Breast epithelium (tissue), 4 donors: ENCODE measurements at places on chromosomes 11 and 22.

DNA sequence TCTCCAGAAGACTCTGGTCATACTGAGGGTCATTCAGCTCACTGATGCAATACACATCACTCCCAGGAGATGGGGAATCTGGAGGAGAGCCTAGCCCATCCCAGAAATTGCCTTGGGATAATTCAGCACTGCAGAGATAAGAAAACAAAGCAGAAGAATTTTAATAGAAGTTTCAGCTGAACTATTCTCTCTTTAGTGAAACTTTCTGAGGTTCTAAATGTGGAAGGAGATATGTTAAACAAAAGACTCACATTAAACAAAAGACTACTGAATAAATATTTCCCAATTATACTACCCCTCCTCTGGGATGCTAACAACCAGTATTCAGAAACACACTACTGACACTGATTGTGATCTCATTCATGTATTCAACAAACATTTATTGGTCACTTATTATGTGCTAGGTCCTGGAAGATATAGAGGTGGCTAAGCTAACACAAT, 47.8 kb downstream of the C2CD3 start:
- DNase-seq = no peak

- no peak for DNase-seq
These were observed 404.6 kb upstream of the DDI1 start for GRCh38 chr11:103631841-103632240.

DNA sequence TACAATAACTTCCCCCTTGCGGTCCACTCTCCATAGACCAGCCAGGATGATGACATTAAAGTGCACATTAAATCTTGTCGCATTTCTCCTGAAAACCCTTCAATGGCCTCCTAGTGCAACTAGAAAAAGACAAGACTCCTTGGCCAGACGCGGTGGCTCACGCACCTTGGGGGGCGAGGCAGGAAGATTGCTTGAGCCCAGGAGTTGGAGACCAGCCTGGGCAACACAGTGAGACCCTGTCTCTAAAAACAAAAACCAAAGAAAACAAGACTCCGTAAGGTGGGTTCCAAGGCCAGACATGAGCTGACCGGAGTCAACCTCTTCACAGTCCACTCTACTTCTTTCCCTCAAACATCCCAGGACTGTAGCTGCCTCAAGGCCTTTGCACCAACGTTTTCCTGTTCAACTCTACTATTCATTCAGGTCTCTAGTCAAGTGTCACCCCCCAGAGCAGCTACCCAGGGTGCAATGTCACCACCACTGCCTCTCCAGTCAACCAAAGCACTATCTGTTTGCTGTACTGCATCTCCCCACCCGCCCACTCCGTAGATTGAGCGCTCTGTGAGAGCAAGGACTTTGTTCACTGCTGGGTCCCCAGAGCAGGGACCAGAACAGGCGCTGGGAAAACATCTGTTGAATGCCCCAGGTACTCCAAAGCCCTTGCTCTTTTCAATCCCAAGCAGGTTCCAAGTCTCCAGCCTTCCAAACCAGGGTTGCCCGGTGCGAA, 739 bp downstream of the ZMAT5 start:
- no peak for DNase-seq

- DNase-seq = no peak
These were observed 9.8 kb downstream of the SLC22A6 start for GRCh38 chr11:62974848-62975522.

DNA sequence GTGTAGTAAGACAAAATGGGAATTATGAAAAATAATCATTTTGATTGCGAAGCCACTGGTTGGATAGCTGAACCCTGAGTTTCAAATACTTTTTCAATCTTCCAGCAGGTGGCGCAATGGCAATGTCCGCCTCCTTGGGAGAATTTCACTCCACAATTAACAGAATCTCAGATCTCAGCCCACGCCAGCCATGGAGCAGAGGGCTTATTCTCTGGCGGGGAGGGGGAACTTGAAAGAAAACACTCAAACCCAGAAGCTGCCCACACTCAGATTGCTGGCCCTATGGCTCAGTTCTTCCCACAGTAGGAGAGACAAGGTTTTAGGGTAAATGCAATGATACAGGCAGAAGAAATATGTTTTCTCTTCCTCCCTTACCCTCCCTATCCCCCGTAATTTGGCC, 38.7 kb upstream of the RCN1 start:
- DNase-seq = peak; percentile 53

- DNase-seq = no peak
These were observed 2.5 kb upstream of the IGLL5 start for GRCh38 chr22:22884888-22885840.

DNA sequence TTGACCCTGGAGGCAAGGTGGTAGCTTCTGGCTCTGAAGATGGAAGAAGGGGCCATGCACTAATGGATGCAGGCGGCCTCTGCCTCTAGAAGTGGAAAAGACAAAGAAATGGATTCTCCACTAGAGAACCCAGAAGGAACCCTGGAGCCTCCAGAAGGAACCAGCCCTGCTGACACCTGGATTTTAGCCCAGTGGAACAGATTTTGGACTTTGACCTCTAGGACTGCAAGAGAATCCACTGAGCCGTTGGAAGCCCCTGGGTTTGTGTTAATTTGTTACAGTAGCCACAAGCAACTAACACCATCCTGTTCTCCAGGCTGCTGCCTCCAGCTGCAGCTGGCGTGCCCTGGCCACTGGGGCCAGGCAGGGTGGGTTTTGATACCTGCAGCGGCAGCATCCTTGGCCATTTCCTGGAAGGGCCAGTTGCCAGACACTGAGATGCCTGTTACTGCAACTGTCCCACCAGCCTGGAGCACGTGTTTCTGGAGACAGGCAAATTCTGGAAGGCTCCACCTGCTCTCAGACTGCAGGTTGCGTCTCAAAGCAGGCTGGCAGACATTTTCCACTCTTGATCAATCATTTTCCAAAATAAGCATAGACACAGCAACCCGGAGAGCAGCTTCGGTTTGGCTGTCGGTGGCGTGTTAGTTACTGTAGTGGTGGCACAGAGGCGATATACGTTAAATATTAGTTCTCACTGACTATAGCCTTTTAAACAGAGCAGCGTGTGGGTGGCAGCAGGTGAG, 76.8 kb upstream of the PARVG start:
- no peak for DNase-seq

- DNase-seq = peak; percentile 30
These were observed 50.5 kb upstream of the CARS1 start for GRCh38 chr11:3107608-3108182.

DNA sequence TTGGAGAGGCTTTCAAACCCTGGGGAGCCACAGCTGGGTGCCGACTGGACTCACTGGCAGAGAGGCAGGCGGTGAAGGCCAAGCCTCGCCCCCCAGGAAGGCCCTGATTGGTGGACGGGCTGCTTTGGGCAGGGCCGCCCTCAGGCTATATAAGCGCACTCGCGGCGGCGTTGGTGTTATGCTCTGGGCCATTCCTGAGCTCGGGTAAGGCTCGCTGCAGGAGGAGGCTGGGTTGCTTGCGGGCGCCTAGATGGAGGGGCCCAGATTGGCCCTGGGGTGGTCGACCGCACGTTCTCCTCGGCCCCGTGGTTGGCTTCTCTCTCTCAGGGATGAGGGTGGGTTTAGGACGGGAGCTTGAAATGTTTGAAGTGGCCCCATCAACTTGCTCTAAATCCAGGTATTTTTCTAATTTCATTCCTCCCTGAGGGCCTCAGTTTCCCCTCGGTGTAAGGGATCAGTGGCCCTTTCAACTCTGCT, at the start of gene SPDYC:
Gene SPDYC, plus strand, starts transcription at position 176 of the 477 bp plus-strand sequence. CDS start 1,125 bp downstream, outside the sequence.
- DNase-seq = no peak

DNA sequence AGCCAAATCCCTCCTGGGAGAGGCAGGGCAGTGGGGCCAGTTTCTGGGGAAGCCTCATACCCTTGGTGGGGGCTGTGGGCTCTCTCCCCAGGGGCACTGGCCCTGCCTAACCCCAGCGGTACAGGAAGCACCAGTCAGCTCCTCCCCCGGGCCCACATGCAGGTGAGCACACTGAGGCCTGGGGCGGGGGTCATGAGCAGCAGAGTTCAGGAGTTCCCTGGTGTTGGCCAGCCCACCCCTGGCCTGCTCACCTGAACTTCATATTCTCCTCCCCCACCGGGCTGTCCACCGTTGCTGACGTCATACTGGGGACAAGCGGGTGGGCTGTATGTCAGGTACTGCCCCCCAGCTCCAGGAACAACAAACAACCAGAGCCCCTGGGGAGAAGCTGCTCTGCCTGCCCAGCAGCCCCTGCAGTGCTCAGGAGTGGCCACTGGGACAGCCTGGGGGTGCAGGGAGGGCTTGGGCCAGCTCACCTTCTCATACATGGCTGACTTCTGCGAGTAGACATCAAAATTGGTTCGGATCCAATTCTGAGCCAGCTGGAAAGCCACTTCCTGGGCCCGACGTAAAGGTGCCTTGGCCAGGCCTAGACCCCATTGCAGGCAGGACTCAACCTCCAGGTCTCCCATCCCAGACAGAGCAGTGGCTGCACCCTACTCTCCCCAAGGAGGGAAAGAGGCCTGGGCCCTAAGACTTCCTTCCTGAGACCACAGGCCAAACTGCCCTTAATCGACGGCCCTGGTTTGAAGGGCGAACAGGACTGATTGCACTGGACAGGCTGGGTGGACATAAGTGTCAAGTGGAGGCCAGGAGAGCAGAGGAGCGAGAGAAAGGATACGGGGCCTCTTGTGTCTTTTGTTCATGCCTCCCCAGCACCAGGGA, 20.8 kb downstream of the TREH start:
- DNase-seq = no peak

GRCh38 chr11:40292721-40293508, 1166.5 kb downstream of the LRRC4C start:
- no peak for DNase-seq

- DNase-seq = no peak
These were observed 3.4 kb downstream of the GRK2 start for GRCh38 chr11:67269401-67270255.

DNA sequence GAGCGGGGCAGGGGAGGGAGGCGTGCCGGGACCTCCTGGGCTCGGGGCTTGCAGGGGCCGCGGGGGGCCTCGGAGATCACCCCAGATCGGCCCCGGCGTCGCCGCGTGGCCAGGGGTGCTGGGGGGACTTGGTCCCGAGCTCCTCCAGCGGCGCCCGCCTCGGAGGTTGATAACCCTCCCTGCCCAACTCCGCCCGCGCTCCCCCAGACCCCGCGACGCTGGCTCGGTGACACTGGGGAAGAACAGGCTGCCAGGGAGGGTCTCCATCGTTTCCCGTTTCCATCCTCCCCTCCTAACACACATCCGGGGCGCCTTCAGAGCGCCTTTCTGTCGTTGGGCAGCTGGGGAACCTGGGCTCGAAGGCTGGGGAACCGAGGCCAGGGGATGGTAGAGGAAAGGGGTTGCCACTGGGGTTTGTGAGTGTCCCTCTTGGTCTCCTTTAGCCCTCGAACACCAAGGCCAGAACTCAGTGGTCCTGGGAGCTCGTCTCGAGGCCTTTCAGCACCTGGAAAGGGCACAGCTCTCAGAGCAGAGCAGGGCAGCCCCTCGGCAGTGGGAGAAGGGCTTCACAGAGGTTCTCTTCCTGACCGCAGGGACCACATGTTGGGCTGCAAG, 431 bp downstream of the SLC37A2 start:
- DNase-seq = no peak

DNA sequence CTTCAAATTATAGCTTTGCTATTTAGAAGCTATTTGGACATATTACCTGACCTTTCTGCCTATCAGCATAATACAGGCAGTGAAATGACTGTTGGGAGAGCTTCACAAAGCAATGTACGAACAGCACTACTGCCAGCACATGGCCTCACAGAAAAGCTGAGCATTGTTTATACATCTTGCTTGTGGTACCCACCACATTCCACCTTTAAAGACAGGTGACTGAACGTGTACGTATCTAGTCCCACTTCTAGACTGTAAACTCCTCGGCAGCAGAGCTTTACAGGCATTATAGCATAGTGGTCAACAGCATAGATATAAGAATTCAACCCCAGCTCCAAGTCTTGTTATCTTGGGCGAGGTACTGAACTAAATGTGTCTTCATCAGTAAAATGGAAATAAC, 1.6 kb downstream of the JOSD1 start:
- DNase-seq = no peak

DNA sequence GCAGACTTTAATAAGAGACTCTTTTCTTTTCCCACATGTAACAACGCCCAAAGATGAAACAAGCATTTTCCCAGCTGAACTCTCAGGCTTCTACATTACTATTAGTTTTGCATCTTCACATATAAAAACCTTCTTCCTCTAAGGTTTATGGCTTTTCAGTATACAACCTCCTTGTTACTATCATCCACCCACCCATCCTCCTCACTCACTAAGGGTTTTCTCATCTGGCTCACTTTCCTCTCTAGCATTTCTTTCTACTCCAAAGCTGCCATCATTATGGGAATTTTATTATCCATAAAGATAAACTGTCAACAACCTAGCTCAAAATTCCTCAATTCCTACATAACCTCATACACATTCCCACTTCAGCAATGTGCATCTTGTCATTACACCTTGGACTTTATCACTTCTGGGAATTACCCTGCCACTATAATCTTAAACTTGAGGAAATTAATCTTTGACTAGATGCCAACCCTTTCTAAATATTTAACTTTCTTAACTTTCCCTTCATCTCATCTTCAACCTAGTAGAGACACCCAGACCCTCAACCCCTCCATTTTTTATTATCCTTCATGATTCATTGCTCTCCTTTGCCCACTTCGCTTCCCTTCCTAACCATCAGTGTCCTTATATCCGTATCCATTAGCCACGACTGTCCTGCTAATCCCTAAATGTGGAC, 30.9 kb downstream of the MTMR2 start:
- DNase-seq = no peak

DNA sequence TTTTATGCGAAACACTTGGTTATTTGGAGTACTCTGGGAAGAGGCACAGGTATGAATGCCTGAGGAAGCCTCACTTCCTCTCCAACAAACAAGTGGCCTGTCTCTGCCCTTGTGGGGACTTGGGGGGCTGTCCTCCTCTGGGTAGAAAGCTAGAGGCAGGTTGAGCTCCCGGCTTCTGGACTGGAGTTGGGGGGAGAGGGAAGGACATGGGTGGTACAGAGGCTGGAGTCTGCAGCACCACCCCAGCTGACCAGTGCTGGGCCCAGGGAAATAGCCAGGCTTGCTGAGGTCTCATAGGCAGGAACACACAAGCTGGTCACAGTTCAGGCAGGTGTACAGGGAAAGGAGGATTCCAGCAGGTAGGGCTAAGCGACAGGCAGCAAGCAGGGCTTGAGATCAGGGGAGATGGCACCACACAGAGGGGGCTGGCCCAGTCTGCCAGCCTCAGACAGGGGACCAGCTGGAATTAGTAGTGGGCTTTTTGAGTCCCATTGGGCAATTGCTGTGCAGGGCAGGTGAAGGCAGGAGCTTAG, 135.3 kb upstream of the TEAD1 start:
- no peak for DNase-seq

GRCh38 chr22:47022475-47022874, 260.0 kb downstream of the TBC1D22A start:
- no peak for DNase-seq

- DNase-seq = no peak
These were observed 74.2 kb downstream of the MYO7A start for GRCh38 chr11:77201991-77202841.

- no peak for DNase-seq
These were observed 16.0 kb downstream of the CDC45 start for GRCh38 chr22:19495562-19496323.

GRCh38 chr11:118318124-118318523, 13.6 kb downstream of the CD3E start:
- DNase-seq = no peak

- DNase-seq = no peak
These were observed 22.7 kb upstream of the RRM1 start for GRCh38 chr11:4071914-4072313.

- no peak for DNase-seq
These were observed 139.9 kb downstream of the CSNK2A3 start for GRCh38 chr11:11213117-11213516.
